ENCODE measurements at places on chromosomes 13 and 19.

- DNase-seq, result no peak
Measured at GRCh38 chr13:42276683-42277082, 4.7 kb downstream of the AKAP11 start.

DNA sequence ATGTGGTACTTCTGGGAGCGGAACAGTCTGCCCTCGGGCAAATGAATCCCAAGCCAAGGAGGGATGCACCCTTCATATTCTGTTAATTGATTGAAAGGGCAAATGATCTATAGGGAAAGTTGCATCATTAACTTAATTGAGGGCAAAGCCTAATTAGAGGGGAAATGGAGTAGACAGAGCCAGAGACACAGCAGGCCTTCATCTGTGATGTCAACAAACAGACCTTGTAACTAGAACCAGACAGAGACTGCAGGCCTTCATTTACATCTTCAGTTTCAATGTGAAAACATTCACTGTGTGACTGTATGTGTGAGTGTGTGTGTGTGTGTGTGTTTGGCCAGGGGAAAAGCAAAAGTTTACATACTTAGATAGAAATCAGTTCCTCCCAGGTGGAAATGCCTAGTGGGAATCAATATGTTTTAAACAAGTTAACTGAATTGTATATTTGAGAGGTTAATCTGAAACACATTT is 126.4 kb downstream of the SPRY2 start:
- no peak for DNase-seq

DNA sequence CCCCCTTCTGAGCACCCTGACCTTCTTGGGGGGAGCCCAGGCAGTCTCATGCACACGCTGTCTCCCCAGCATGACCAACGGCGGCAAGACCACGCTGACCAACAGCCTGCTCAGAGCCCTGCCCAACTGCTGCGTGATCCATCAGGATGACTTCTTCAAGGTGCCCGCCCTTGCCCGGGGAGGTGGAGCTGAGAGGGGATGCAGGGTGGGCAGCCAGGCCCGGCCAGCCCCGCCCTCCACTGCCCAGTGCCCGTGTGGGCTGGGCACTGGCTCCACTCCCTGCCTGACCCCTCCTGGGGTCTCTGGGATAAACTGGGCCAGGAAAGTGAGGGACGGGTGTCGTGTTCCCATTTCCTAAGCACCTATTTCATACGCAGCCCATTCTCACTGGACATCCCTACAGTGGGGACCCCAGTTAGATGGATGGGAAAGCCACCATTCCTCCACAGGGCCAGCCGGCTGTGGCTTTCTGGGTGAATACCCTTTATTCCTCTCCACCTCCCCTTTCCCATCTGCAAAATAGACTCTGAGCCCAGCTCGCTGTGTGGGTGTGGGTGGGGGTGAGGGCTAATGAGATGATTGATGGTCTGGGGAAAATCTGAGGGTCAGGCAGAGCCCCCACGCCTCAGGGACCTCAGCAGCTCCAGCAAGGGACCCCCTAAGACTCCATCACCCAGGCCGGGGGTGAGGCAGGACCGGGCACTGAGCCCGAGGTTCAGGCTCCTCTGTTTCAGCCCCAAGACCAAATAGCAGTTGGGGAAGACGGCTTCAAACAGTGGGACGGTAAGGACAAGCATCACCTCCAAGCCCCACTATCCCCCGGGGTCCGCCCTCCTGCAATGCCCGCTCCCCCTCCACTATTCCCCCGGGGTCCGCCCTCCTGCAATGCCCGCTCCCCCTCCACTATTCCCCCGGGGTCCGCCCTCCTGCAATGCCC is 3.9 kb downstream of the NMRK2 start:
- no peak for DNase-seq

DNA sequence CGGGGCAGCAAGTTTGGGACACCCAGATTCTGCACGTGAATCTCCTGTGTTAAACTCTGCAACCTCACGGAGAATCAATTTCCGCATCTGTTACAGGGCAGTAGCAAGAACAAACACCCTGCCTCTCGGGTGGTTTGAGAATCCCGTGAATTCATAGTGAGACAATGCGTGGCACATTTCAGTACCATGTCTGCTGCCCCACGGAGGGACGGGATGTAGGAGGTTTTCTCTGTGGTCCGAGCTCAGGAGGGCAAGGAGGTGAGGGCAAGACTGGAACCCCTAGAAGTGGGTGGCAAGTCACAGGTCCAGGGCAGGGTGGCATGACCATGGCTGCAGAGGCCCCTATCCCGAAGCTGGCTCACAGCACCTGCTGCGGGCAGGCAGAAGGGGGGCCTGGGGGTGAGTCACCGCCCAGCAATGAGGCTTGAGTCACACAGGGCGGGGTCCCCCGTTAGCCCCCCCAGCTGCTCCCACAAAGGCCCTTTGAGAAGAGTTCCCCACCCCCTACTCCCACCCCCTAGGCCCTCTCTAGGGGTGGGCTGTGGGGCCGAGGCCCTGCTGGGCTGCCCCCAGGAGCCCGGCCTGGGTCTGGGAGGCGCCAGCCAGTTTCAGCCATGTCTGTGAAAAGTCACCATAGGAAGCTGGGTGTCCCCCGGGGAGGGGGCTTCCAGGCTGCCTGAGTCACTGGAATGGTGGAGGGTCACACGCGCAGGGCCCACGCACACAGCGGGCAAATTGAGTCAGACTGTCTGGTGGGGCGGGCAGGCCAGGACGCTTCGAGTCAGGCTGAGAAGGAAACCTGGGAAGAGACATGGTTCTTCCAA is 25.8 kb upstream of the NANOS3 start:
- peak; percentile 53 for DNase-seq

- DNase-seq, result no peak
Measured at GRCh38 chr19:16496613-16496983, 404 bp downstream of the C19orf44 start.

- DNase-seq, result no peak
Measured at GRCh38 chr13:41284512-41285288, 21.3 kb upstream of the MTRF1 start.

DNA sequence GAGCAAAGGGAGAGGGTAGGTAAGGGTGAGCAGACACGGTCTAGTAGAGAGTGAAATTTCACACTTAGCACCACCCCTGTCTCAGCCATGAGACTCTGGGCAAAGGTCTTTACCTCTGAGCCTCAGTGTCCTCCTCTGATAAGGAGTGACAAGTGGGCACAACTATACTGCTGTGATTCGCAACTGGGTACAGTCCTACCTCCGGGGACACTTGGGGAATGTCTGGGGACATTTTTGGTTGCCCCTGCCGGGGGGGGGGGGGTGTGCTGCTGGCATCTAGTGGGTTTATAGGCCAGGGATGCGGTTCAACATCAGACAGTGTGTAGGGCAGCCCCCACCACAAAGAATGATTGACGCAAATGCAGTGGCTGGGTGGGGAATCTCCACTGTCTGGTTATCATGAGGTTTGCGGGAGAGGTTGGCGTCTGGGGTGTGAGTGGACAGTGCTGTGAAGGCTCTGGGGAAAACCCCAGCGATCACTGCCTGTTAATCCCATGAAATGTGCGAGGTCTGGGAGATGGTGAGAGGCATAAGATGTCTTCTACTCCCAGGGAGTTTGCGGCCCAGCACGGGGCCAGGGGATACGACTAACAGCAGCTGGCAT is 4.3 kb downstream of the NACC1 start:
- DNase-seq, result no peak

- DNase-seq, result no peak
Measured at GRCh38 chr19:373391-374182, 29.0 kb upstream of the MIER2 start.

DNA sequence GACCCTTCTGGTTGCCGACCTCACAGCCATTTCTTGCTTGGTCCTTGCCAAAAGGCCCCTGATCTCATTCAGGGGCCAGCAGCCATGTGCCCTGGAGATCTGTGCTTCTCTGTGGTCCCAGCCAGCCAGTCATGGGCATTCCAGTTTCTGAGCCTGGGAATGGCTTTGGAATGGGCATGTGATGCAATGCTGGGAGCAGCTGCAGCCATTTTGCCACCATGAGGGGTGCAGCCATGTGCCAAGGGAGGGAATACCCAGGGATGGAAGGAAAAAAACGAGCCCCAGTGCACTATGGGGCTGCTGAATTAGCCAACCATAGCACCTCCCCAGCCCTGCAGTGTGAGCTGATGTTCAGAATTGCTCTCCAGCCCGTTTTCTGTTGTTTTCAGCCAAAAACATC is 26.3 kb downstream of the F2RL3 start:
- no peak for DNase-seq

- DNase-seq, result no peak
Measured at GRCh38 chr13:50645092-50645491, 198.4 kb downstream of the DLEU7 start.

GRCh38 chr13:71858647-71859046 is 8.4 kb downstream of the DACH1 start:
- DNase-seq, result no peak

DNA sequence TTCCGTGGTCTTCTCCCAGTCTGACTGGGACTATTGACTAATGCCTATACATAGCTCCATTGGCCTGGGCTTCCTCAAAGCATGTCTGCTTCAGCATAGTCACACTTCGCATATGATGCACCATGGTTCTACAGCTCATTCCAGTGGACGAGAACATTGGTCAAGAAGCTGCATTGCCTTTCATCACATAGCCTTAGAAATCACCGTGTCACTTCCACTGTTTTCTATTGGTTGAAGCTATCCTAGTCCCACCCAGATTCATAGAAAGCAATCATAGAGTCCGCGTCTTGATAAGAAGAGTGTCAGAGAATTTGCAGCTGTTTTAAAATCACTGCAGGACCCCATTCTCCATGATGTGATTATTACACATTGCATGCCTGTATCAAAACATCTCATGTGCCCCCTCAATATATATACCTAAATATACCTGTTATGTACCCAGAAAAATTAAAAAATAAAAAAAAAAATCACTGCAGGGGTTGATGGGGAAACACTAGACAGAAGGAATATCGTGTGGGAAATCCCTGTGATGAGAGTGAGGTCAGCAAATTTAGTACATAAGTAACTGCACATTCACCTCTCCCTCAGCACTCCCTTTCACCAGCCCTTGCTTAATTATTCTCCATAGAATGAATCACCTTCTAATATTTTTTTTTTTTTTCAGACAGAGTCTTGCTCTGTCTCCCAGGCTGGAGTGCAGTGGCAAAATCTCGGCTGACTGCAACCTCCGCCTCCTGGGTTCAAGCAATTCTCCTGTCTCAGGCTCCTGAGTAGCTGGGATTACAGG is 2.2 kb upstream of the ARHGAP33 start:
- DNase-seq, result no peak

DNA sequence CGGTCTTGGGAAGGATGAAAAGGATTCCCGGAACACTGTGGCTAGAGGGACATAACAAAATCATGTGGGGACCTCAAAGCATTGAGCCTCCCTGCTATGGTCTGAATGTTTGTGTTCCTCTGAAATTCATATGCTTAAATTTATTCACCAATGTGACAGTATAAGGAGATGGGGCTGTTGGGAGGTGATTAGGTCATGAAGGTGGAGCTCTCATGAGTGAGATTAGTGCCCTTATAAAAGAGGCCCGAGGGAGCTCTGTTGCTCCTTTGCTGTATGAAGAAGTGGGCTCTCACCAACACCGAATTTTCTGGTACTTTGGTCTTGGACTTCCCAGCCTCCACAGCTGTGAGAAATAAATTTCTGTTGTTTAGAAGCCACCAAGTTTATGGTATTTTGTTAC is 26.1 kb upstream of the DGKH start:
- DNase-seq, result no peak

DNA sequence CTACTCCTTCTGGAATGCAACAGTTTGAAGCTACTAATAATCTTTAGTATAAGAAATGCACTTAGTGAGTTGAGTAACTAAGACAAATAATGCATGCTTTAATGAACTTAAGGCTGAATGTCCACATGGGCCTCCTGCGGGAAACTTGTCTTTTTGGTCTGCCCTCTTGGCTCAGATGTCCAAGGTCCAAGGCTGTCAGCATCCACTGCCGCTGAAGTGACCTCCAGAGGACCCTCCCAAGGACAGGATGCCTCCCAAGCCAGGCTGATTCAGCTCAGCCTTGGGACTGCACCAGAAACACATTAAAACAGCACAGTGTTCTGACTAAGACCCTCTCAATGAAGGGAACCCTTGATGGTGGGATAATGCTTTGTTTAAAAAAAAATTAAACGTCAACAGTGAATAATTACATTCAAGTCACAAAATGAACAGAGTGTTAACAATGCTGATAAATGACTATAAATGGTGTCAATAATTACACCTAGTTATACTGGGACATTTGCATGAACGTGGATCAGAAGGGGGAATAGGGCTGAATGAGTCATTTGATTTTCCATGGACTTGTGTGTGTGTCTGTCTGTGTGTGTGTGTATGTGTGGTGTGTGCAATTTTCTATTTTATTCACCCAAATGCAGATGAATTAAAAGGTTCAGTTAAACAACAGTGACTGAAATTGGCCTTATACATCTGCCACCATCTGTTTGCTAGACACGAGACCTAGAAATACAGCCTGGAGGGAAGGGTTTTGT is 150.5 kb downstream of the COL4A1 start:
- no peak for DNase-seq

GRCh38 chr13:94390881-94391280 is 88.6 kb downstream of the DCT start:
- DNase-seq, result no peak

- no peak for DNase-seq
Measured at GRCh38 chr13:114002771-114003321, 29.0 kb upstream of the C13orf46 start.

GRCh38 chr19:4059891-4060620 is 6.6 kb downstream of the ZBTB7A start:
- DNase-seq, result peak; percentile 37

DNA sequence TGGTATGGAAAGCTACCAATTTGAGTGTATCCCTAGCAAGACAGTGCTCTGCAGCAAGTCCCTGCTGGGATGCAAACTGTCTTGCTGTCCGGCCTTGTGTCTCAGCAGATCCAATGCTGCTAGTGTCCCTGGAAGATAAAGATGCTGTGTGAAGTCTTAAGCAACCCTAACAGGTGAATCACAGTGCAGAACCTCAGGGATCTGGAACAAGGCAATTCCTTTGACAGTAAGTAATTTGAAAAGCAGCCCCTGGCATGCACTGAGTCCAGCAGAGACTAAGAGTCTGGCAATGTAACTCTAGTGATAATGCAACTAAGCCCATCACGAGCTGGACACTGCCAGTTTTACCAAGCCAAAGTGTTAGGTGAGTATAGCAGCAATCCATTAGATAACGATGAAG is 1.7 kb upstream of the UCHL3 start:
- DNase-seq, result no peak

DNA sequence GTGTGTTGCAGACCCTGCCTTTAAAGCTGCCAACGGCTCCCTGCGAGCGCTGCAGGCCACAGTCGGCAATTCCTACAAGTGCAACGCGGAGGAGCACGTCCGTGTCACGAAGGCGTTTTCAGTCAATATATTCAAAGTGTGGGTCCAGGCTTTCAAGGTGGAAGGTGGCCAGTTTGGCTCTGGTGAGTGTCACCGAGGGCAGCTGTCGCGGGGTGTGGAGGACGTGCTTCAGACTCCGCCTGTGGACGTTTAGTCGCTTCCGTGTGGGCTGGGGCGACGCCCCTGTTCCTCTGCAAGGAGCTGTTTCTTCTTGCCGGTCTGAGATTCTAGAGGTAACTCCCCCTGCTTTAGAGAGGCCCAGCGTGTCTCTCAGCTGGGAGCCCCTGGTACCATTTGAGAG is 24.5 kb downstream of the LAMP1 start:
- no peak for DNase-seq

DNA sequence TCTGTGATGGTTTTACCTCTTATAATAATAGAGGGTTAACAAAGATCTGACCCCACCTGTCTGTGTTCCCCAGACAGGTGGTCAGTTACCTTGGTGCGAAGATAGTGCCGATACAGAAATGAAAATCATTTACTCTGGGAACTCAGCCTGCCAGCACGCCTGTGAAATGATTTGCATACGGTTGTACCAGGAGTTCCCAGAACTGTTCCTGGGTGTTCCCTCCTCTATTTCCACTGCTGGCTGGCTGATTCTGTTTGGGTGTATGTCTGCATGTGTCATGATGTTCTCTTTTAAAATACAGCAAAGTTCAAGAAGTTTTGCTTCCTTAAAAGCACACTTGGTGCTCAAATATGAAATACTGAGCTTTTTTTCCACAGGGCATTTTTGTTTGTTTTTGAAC is 527.1 kb downstream of the FGF9 start:
- DNase-seq, result no peak

Measured in stimulated activated CD8-positive, alpha-beta memory T cell treated with anti-CD3 and anti-CD28 coated beads, Interleukin-7, amount 100 ng/mL, for 1 hour (primary cell).